ENCODE measurements at places on chromosomes 6 and 20.

- no peak for DNase-seq
Measured at GRCh38 chr6:21033084-21033483, 498.8 kb downstream of the CDKAL1 start.

GRCh38 chr6:37738216-37738615 lies 40.5 kb upstream of the MDGA1 start:
- no peak for DNase-seq

DNA sequence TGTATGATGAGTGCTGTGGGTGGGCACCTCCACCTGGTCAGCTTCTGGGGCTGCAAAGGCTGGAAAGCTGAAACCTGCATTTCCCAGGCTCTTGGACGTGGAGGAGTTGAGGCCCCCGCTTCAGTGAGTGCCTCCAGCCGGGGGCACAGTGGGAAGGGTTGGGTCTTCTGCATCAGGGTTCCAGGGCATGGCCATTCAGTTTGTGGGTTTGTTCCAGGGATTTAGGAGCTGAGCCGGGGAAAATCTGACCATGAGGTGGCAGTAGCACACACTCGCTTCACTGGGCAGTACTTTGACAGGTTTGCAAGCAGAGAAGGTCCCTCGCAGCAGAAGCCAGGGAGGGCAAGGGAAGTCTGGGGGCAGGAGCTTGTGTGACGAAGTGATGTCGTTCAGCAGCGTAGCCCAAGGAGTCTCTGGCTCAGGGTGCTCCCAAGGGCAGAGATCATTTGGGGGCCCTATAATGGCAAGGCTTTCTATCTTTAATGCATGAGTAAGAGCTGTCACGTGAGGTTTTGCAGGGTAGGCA lies 69.5 kb upstream of the SULF2 start:
- DNase-seq, result peak; percentile 76

- no peak for DNase-seq
Measured at GRCh38 chr6:45901767-45902650, 113.7 kb downstream of the CLIC5 start.

DNA sequence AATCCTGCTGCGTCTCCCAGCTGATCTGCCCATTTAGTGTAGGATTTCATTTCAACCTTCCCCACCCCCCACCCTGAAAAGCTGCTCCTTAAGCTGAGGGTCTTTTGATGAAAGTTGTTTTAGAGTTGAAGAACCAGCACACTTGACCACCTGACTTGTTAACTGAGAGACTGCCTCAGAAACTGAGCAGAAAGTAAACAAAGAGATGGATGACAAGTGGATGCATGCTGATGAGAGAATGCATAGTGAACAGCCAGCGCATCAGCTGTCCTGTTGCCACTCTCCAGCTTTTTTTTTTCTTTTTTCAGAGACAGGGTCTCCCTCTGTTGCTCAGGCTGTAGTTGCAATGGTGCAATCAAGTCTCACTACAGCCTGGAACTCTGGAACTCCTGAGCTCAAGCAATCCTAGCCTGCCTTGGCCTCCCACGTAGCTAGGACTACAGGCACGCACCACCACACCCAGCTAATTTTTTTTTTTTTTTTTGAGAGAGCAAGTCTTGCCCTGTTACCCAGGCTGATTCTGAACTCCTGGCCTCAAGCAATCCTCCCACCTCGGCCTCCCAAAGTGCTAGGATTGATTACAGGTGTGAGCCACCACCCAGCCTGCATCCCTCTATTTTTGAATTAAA lies 9.5 kb downstream of the RPL10A start:
- no peak for DNase-seq

GRCh38 chr6:145245119-145245518 lies 490.2 kb downstream of the EPM2A start:
- no peak for DNase-seq

DNA sequence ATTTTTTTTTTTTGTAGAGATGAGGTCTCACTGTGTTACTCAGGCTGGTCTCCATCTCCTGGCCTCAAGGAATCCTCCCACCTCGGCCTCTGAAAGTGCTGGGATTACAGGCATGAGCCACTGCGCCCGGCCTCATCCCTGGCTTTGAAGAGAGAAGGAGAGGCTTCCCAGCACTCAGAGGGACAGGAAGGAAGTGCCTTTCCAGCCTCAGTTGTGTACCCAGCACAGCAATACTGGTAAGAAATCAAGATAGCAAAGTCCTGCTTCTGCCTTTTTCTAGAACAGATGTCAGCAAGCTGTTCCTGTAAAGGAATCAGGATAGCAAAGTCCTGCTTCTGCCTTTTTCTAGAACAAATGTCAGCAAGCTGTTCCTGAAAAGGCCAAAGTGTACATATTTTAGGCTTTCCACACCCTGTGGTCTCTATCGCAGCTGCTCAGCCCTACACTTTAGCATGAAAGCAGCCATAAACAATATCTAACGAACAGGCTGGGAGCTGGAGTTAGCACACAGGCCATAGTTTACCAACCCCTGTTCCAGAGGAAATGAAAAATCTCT lies 6.3 kb upstream of the PLTP start:
- no peak for DNase-seq

- DNase-seq, result no peak
Measured at GRCh38 chr6:109739686-109740085, 48.6 kb downstream of the FIG4 start.

- DNase-seq, result no peak
Measured at GRCh38 chr6:133756078-133756695, 132.7 kb upstream of the TCF21 start.

DNA sequence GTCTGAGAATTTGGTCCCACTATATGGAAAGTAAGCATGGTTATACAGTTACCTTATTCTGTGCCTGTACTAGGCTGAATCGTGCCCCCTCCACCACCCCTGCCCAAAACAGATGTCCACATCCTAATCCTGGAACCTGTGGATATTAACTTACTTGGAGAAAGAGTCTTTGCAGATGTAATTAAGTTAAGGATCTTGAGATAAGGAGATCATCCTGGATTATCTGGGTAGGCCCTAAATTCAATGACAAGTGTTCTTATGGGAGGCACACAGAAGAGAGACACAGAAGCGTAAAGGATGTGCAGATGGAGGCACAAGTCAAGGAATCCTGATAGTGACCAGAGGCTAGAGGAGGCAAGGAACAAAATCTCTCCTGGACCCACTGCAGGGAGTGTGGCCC lies 116.7 kb upstream of the MAN1A1 start:
- no peak for DNase-seq

GRCh38 chr6:44805238-44805846 lies 417.8 kb downstream of the CDC5L start:
- DNase-seq, result no peak

DNA sequence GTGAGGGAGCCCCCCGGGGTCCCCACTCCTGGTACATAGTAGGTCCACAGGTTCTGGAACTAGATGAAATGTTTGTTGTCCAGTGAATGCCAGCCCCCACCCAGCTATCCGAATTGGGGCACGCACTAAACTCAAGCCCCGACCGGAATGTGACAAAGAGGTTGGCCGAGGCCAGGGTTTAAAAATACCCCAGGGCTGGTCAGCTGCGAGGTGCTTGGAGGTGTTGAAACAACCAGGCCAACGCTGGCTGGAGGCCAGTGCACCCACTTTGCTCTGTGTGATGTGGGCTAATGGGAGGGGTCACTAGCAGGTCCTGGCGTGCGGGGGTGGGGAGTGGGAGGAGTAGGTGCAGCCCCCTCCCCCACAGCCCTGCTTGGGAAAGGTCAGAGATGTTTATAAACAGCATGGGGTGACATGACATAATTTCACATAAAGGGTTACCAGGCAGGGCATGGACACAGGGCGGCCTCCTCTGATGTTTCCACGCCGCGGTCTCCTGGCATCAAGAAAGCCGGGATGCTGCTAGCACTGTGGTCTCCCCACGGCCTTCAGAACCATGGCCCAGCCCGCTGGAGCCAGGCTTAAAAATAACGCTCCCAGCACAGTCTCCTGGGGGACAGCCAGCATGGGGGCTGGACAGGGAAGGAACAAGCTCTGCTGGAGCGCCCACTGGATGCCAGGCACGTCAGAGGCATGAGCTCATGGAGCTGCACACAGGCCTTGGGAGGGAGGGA lies 111.2 kb upstream of the PTPN1 start:
- DNase-seq, result no peak

DNA sequence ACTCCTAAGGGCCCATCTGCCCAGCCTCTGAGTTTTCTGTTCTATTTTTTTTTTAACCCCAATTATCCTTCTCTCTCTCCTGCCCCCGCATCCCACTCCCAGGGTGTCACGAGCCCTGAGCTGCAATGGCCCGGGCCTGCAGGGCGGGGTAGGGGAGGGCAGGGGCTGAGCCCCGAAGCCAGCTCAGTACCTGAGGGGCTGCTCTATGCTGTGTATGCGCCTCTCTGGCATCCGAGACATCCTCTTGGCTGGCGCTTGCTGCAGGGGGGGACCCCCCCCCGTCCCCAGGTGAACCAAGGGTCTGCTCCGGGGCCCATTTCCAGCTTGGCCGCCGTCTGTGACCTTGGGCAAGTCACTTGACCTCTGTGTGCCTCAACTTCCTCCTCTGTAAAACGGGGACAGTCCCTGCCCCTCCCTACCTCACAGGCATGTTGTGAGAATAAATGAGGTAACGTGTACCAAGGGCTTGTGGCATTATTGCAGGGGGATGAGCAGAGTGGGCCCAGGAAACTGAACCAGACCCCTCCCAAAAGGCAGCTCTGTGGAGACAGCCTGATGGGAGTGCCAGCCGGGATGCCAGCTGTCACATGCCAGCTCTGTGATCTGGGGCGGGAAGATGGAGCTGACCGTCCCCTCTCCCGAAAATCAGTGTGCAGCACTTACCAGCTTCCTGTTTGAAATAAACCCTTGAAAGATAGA lies 13.0 kb upstream of the MYL9 start:
- no peak for DNase-seq

GRCh38 chr6:23180504-23181293 lies 611.3 kb downstream of the HDGFL1 start:
- peak; percentile 16 for DNase-seq

GRCh38 chr6:145891565-145891964 lies 72.6 kb downstream of the SHPRH start:
- no peak for DNase-seq

DNA sequence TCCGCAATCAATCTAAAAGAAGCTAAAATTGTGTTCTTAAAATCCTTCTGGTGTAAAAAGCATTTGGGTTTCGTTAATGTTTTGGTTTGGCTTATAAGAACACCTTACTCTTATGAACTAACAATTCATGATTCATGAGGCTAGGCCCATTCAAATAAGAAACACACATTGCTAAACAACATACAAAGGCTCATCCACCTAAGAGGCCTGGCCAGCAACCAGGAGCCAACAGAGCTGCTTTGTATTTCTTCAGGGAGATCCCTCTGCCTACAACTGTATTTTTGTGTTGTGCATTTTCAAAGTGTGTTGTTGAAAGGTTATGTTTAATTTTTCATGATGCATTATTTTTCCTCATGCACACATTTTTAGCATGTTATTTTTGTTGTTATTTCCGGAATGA lies 98.6 kb downstream of the PTPRK start:
- DNase-seq, result no peak

GRCh38 chr6:132404736-132405135 lies 3.5 kb upstream of the MOXD1 start:
- DNase-seq, result no peak

- DNase-seq, result no peak
Measured at GRCh38 chr6:138638604-138639003, 135.0 kb upstream of the CCDC28A start.

DNA sequence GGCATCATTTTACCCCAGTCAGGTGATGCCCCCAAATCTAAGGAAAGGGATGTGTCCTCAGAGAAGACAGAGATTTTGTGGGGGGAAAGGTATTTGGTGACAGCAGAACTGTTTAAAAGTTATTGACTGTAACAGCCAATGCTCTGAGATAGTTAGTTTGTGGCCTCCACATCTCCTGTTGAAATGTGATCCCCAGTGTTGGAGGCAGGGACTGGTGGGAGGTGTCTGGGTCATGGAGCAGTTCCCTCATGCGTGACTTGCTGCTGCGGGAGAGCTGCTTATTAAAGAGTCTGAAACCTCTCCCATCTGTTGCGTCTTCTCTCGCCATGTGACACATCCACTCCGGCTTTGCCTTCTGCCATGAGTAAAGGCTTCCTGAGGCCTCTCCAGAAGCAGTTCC lies 282.8 kb upstream of the FOXQ1 start:
- no peak for DNase-seq

GRCh38 chr6:161192636-161193411 lies 81.0 kb downstream of the AGPAT4 start:
- DNase-seq, result no peak

DNA sequence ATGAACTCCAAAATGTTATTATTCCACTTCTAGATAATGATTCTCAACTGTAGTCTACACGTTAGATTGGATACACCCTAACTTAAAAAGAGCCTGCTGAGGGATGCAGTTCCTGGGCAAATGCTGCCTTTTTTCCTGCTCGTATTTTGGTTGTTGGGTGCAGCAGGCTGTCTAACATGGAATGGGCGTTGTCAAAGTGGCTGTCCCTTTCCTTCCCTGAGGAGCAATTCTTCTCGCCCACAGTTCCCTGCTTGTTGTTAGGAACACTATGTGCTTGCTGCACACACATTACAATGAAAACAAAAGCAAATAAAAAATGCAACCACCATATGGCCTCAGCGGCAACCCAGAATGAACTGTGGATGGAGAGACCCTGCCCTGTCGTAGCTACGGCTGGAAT lies 1.7 kb upstream of the ADGRF5 start:
- DNase-seq, result no peak

GRCh38 chr6:81491454-81492101 lies 260.9 kb downstream of the TENT5A start:
- DNase-seq, result no peak

DNA sequence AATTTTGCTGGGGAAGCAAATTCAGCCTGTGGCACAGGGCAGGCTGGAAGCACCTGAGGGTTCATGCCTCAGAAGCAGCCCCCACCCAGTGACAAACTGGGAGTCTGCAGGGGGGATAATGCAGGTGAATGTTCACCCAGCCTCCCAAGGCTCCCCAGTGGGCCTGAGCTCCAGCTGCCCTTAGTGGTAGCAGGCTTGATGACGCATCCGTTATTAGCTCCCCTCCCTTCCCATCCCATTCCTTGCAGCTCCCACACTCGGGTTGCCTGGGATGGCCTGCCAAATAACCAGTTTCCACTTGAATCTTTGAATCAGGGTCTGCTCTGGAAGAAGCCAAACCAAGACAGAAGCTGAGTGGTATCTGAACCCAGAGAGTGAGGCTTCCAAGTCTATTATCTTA lies 15.8 kb downstream of the KCNK15 start:
- no peak for DNase-seq

DNA sequence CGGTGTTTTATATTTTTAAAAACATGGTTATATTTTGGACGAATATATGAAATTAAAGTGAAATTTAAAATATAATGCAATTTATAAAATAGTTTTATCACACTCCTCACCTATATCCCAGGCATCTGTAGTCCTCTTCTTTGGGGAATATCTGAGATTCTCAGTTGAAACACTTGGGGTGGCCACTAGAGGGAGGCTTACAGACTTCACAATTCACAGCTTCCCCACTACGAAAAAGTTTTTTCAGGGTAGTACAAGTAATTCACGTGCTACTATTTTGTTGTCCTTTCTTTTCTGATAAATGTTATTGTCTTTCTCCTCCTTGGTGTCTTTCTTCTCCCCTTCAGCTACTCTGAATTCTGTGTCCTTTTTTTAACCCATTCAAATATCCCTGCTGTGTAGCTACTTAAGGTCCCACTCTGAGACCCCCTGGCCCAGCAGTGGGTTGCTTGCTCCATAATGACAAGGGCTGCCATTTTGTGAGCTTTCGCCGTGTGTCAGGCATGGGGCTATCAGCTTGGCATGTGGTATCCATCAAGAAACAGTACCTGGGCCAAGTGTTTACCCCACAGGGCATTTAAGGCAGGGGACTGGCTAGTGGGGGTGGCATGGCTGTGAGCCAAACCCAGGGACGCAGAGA lies 43.6 kb upstream of the PHACTR3 start:
- DNase-seq, result peak; percentile 70

- DNase-seq, result no peak
Measured at GRCh38 chr20:9059931-9060330, 9.0 kb upstream of the PLCB4 start.

- DNase-seq, result no peak
Measured at GRCh38 chr6:110063594-110064263, 85.6 kb downstream of the GPR6 start.
